Urothelium cell line (cell line): ENCODE measurements at places on chromosomes 16 and 17.

DNA sequence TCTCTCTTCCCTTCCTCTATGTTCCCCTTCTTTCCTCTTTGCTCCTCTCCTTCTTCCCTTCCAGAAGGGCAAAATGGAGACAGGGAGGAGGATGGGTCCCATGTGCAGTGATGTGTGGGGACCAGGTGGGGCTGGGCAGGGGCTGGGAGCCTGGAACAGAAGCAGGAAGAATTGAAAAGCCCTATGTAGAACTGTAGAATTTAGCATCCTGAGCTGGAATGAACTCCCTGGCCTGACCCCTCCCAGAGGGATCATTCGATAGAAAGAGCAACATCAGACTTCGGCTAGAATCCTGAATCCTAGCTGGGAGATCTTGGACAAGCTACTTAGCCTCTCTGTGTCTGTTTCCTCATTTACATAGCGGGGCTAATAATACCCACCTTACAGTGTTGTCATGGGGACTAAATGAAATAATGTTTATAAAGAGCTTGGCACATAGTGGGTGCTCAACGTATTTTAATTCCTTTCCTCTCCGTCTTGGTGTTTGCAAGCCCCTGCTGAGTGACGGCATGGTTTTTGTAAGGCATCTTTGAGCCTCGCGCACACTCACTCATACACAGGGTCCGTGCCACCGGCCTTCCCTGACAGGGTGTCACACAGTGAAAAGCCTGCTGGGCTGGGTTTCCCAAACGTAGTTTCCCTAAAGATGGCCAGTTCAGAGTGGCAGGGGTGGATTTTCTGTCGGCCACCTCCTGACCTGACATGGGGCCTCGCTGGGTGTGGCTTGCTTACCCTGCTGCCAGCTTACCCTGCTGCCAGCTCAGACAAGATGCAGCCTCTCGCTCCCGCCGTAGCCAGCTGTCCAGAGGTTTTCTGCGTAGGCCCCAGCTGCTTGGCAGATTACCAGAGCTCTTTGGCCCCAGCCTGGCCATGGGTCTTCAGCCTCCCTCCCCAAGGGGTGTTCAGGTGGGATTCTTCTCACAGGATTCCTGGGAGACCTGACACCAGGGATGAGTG, 6.1 kb upstream of the ARHGAP23 start:
- DNase-seq, result no peak

DNA sequence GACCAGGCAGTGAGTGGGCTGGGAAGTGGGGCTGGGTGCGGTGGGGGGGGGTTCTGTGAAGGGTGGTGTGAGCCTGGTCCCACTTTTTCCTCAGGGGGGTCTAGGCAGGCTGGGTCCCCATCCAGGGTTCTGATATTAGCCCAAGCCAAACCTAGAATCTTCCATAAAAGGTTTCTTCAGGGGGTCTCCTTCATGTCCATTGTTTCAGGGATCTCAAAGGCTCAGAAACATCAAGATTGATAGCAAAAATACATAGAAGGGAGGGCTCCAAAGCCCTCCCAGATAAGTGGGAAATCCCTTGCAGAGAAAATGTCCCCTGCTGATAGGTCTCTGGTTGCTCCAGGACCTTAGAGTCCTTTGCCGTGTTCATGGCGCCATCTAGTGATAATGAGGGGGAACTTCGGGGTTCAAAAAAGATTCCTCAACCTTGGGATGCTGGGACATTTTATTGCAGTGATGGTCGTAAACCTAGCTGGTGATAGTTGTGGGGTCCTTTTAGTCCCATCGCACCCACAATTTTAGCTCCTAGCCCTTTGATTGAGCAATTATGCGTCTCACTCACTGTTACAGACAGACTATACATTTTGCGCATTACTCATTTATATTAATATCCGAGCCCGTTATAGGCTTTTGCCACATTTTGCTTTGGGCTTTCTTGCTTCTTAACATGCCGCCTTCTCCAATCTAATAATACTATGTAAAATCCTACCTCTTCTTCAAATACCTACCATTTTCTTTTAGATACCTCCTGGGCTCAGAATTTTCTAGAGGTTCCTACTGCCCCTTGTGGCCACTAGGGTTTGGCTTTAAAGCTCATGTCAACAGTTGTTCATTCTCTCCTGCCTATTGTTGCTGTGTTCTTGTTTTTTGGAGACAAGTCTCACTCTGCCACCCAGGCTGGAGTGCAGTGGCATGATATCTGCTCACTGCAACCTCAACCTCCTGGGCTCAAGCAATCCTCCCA, 35.1 kb downstream of the IGF2BP1 start:
- DNase-seq, result peak; percentile 85

- DNase-seq, result no peak
Measured at GRCh38 chr17:43463241-43463640, 20.5 kb upstream of the DHX8 start.

- DNase-seq, result peak; percentile 93
Measured at GRCh38 chr17:79201536-79202227, 127.1 kb downstream of the ENGASE start.

- no peak for DNase-seq
Measured at GRCh38 chr16:12964461-12964860, 63.1 kb downstream of the SHISA9 start.

DNA sequence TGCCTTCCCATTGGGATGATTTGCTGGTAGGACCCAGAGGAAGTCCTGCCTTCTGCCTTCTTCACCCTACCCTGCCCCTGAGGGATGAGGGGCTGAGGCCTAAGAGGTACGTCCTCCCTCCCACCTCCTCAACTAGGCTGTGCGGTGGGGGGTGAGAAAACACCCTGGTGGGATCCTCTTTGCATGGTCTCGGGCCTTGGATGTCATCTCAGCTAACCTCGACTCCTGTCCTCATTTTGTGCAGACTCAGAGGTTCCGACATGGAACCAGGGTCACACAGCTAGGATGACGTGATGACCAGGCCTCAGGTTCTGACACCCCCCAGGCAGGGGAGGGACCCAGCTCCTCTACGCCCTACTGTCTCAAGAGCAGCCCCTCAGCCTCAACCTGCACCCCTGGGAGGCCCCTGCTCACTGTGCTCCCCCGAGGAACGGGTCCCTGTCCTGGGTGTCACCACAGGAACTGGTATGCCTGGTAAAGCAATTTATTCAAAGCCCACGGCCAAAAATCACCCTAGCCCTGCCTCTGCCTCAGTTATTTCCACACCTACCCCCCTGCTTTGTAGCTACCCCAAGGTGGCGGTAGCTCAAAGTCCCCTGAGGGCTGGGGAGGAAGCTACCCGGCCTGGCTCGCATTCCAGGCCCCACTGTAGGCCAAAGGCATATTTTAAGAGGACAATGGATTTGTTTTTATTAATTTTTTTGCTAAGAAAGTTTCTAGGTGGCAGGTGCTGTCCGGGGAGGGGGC, 17.5 kb downstream of the UNC13D start:
- no peak for DNase-seq

DNA sequence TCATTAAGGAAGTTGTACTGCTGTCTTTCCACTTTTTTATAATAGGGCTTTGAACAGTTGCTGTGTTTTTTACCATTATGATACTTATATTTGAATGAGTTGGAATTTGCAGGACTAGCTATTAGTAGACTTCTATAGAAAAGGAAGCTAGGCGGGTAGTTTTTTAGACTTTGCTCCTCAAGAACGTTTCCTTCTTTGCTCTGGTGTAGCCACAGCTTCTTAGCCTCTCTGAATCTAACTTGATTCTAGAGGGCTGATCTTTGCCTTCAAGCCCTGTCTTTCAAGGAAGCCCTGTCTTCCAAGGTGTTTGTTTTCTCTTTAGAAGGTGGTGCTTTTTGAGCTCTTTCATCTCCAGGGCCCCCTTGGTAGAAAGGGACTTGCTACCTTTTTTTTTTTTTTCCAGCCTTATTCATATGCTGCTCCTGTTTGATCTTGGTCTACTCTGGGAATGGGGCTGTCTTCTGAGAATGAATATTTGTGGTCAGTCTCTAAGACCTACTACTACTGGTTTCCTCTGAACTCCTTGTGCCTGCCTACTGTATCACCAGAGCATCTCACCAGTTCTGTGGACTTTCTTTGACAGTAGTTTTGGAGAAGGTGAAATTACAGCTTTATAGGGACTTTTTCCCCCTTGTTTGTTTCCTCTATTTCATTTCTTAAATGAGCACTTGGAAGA, 52.3 kb upstream of the RASL10B start:
- DNase-seq, result no peak

DNA sequence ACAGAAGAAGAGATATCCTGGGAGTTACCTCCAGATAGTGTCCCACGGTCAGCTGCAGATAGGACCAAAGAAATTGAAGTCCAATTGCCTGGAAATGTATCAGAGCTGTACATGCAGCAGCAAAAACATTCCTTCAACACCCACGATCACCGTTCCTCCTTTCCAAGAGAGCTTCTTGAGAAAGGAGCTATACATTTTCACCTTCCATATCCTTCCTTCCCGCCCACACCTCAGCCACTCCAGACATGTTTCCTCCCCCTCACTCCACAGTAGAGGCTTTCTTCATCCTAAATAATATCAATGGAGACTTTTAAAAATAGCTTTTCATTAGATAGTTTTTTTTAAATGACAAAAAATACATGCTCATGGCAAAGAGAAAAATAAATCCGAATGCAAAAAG, 87.6 kb downstream of the HS3ST2 start:
- no peak for DNase-seq
